ENCODE measurements at places on chromosomes 7 and 10.

GRCh38 chr10:18582803-18583202 is 68.6 kb downstream of the NSUN6 start:
- DNase-seq, result no peak

- DNase-seq, result no peak
Measured at GRCh38 chr7:117975476-117975875, 102.2 kb upstream of the CTTNBP2 start.

DNA sequence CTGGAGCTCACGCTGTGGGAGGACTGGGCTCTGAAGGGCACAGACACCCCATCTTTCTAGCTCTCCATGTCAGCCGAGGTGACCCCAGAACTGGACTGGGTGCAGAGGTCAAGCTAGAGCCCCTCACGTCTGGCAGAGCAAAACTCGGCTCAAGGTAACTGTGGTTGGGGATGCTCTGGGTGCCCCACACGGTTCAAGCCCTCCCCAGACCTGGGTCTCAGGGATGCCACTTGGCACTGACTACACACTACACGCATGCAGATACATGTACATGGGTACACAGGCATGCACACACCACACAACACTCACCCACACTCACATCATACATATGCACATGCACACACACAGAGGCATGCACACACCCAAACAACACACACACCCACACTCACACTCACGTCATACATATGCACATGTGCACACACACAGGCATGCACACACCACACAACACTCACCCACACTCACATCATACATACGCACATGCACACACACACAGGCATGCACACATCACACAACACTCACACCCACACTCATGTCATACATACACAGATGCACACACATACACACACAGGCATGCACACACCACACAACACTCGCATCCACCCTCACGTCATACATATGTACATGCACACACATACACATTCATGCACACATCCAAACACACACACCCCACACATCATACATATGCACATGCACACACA is 219.3 kb downstream of the DNAJB6 start:
- no peak for DNase-seq

- DNase-seq, result no peak
Measured at GRCh38 chr7:123023126-123023525, 27.6 kb upstream of the TAS2R16 start.

GRCh38 chr7:46558482-46559193 is 637.6 kb upstream of the IGFBP3 start:
- no peak for DNase-seq

- DNase-seq, result no peak
Measured at GRCh38 chr7:92155108-92155739, 20.9 kb upstream of the CYP51A1 start.

DNA sequence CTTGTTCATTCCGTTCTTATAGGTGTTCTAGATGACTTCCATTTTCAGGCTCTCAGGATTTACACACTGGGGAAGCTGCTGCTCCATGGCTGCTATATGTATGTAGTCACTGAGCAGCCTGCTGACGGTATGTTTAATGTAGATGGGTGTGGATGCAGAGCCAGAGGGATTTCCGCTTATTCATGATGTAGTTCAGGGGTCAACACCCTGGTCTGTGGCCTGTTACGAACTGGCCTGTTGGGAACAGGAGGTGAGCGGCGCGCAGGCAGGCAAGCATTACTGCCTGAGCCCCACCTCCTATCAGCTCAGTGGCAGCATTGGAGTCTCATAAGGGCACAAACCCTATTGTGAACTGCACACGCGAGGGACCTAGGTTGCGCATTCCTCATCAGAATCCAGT is 33.9 kb downstream of the DNAJB6 start:
- DNase-seq, result no peak

- DNase-seq, result no peak
Measured at GRCh38 chr10:34223658-34224057, 591.4 kb downstream of the PARD3 start.

GRCh38 chr7:74324531-74325209 is 35.5 kb downstream of the CLIP2 start:
- no peak for DNase-seq

DNA sequence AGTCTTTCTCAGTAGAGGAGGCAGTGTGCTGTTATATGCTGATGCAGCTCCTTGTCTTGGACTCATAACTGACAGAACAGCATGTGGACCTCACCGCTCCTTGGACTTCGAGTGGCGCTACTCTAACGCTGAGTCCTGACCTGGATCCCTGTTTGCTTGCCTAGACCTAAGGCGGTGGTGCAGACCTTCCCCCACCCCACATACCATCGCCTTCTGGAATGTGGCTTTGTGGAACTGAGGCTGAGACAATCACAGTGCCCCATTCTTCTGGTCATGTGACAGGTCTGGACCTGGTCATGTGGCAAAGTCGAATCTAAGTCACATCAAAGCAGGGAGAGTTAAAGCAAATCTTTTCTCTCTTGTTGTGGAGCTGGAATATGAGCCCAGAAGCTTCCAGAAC is 190.7 kb upstream of the MKI67 start:
- no peak for DNase-seq

DNA sequence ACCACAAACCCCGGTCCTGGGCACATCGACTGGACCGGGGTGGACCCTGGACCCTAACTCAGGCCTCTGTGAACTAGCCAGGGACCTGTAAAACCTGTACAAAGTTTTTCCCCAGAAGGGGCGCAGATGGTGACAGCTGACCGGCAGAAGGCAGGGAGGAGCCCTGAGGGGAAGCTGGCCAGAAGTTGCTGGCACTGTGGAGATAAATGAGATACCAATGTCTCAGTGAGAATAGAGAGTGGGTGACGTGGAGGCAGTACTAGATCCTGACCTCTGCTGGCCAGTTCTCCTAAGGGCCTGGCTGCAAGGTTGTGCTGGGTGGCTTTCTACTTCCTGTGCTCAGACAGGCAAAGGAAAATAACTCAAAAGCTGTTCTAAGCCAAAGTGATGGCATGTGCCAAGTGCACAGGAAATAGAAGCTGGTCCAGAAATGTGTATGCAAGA is 10.6 kb upstream of the TSPAN14 start:
- DNase-seq, result no peak

GRCh38 chr10:80697926-80698325 is 160.2 kb downstream of the SH2D4B start:
- no peak for DNase-seq

GRCh38 chr7:26348234-26348851 is 56.7 kb downstream of the SNX10 start:
- no peak for DNase-seq

DNA sequence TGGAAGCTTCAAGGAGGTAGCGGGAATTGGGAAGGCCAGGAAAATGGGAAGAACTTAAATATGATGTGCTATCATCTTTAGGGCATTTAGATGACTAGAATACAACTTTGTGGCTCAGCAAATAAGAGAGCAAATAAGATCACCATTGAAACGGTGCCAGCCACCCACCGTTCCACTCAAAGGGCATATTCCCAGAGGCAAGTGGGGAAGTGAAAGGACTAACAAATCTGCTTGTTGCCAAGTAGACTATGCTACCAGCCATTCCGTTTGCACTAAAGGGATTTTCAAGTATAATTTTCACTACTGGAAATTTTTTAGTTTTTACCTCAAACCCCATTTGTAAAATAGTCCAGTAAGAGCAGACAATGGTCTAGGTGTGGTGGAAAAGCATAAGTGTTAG is 4.0 kb upstream of the PPP1R3C start:
- no peak for DNase-seq

GRCh38 chr7:420142-421093 is 99.2 kb downstream of the PDGFA start:
- no peak for DNase-seq

GRCh38 chr7:151381098-151381347 is 28.8 kb downstream of the WDR86 start:
- DNase-seq, result no peak

GRCh38 chr7:84997626-84998025 is 189.2 kb downstream of the SEMA3D start:
- no peak for DNase-seq

DNA sequence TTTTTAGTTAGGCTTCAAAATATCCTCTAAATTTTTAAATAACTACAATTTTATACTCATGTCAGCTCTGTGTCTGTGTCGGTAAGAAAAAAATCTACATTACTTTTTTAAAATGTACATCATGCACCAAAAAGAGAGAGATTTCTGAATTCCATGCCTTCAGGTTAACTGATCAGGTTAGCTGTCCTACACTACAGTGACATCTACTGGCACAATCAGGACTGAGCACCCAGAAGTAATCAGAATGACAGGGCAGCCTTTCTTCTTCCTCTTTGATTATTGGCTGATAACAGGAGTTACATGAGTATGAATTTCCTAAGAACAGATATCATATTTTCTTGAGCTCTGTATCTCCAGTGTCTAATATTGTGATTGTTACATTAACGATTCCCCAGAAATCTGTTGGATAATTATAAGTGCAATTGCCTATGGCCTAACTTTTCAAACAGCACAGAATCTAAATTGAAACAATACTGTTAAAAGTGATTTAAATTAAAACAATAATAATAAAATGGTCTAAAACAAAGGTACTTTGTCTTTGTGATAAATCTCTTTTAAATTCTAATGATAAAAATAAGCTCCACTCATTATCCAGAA is 41.8 kb upstream of the HYCC1 start:
- DNase-seq, result peak; percentile 23

Data from amniotic stem cell (primary cell).